ENCODE measurements at places on chromosomes 1 and 21.

DNA sequence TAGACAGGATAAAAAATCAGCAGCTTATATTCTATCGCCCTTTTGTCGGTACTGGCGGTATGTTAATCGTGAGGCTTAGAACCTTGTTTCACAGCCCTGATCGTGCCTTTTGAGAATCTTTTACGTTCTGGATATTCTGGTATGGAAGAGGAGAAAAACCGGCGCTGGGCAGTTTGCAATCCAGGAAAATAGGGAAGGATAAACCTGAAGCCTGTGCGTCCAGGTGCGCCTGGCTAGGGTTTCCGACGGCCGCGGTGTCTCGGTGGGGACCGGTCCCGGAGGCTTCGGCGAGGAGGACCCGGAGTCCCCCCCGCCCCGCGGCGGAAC, 258 bp upstream of the SYPL2 start:
- DNase-seq: no peak

GRCh38 chr1:48889615-48890014, 112.9 kb upstream of the BEND5 start:
- no peak for DNase-seq

DNA sequence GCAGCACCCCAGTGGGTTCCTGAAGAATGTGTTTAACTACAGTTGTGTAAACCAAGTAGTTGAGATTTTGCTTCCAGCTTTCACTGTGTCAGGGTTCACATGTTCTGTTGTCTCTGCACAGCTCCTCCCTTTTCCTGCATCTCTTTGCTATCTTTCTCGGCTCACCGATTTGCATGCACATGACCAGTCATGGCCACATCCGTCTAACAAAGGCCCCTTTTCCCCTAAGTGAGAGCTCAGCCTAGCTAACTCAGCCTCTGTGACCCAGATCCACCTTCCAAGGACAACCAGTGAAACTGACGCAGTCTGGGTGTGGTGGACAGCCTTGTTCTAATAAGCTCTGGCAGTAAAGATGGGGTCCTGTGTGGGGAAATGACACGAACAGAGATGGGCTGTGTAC, 101.1 kb downstream of the ZP4 start:
- DNase-seq: no peak

- DNase-seq: no peak
These were observed 79.0 kb downstream of the SLC45A1 start for GRCh38 chr1:8396786-8397406.

DNA sequence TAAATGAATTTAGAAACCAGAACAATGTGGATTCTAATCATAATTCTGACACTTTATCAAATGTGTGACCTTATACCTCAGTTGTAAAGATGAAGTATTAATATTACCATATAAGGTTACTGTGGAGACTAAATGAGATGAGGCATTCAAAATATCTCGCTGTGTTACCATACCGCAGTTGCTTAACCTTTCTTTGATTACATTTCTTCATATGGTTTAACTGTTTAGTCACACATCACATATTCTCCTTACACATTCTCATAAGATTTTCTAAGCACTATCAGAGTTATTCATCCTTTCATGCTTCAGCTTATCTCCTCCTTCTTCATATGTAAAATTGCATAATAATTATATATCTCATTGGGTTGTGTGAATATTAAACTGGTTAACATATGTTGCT, 88.9 kb downstream of the LRRC53 start:
- no peak for DNase-seq

Measured in ecto neural progenitor cell (in vitro differentiated cells).